Renal cortical epithelial cell (primary cell): ENCODE measurements at places on chromosomes 7 and 10. TPM values are rescaled to one million over a fixed set of nuclear protein-coding genes. Genes with fewer than 3 reads are reported as not detected.

The RNF32 gene
- total RNA-seq, result 1.3 and 2.6 TPM in 2 replicates

- DNase-seq, result peak; percentile 65
Measured at GRCh38 chr7:35185908-35186731, 67.8 kb downstream of the TBX20 start.

DNA sequence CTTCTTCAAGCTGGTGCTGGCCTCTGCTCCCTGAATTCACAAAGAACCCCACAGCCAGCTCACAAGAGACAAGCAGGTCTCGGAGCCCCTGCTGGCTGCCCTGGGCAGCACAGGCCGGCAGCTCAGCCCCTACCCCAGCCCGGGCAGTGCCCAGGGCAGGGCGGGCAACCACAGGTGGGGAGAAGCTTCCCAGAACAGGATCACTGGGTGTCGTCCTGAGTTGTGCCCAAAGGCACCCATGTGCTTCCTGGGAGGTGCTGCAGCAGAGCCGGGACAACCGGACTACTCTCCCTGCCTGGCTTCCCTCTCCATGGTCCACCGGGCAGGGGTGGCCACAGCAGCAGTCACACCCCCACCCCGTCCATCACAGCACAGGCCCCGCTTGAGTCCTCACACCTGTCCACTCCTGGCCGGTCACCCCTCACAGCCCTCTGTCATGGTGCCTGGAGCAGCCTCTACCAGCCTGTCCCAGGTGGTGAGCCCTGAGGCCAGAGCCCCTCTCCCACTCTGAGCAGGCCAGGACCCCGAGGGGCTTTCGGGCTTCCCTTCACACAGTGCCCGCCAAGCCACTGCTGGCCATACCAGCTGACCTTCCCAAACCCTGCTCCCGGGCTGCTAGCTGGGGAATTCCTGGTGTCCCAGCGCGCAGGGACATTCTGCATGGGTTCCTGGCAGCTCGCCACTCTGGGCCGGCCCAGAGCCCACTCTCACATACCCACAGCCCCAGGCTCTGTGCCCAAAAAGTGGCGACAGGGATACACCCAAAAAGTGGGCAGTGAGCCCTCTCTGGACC, 3.1 kb downstream of the RASGEF1A start:
- no peak for DNase-seq

DNA sequence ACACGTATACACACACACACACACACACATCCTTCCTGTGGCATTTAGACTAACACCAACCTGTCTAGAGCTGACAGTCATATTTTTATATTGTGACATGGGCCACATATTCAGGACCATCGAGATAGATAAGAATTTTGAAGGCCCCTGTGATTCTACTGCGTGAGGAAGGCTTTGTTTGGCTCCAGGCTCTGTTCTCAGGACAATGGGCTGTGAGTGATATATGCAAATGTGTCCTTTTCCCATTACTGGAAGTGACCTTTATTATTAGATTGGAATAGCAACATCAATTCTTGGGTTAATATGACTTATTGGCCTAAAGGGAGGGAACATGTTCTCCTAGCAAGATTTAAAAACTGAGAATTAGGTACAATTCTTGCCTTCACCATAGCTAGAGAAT, 156.1 kb downstream of the SPAG6 start:
- DNase-seq, result no peak

The MMD2 gene
- total RNA-seq, result not detected in 2 replicates

DNA sequence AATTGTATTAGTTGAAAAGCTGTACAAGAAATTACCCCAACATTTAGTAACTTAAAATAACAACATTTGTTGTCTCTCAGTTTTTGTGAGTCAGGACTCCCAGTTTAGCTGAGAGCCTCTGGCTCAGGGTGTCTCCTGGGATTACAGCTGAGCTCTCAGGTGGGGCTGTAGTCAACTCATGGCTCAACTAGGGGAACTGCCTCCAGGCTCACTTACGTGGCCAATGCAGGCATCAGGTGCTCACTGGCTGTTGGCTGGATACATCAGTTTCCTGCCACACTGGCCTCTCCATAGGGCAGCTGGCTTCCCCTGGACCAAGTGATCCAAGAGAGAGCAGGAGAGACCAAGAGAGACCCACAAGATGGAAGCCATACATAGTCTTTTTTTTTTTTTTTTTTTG, 17.5 kb downstream of the CCNY start:
- DNase-seq, result no peak

The PCLO gene
- 0.35 and 5.2 TPM in 2 replicates for total RNA-seq

The NYAP1 gene
- 0.20 TPM in 1 of 2 replicates, not detected in the other for total RNA-seq

- no peak for DNase-seq
Measured at GRCh38 chr10:63672491-63672890, 151.3 kb downstream of the REEP3 start.

- DNase-seq, result no peak
Measured at GRCh38 chr7:136654406-136654805, 214.0 kb upstream of the CHRM2 start.

DNA sequence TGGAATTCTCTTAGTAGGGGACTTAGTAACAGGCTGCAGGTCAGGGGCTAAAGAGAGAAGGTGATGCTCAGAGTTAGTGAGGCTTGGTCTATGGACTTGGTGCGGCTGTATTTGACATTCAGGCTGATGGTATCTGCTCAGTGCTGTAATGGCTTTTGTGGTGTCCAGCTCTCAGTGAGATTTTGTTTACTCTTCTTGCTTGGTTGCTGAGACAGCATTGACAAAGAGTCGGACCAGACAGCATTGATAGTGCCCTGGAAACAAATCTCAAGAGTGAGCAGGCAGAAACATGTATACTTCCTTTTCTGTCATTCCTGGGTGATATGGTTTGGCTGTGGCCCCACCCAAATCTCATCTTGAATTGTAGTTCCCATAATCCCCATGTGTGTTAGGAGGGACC, 202.0 kb downstream of the STK31 start:
- no peak for DNase-seq

The C7orf33 gene
- not detected in 2 replicates for total RNA-seq

The AKR1C3 gene
- total RNA-seq, result 69.8 and 71.9 TPM in 2 replicates

The PHKG1 gene
- 0.15 TPM in 1 of 2 replicates, not detected in the other for total RNA-seq

- no peak for DNase-seq
Measured at GRCh38 chr10:69895759-69896158, 94.1 kb downstream of the COL13A1 start.

The ICA1 gene
- total RNA-seq, result 13.7 and 26.6 TPM in 2 replicates

DNA sequence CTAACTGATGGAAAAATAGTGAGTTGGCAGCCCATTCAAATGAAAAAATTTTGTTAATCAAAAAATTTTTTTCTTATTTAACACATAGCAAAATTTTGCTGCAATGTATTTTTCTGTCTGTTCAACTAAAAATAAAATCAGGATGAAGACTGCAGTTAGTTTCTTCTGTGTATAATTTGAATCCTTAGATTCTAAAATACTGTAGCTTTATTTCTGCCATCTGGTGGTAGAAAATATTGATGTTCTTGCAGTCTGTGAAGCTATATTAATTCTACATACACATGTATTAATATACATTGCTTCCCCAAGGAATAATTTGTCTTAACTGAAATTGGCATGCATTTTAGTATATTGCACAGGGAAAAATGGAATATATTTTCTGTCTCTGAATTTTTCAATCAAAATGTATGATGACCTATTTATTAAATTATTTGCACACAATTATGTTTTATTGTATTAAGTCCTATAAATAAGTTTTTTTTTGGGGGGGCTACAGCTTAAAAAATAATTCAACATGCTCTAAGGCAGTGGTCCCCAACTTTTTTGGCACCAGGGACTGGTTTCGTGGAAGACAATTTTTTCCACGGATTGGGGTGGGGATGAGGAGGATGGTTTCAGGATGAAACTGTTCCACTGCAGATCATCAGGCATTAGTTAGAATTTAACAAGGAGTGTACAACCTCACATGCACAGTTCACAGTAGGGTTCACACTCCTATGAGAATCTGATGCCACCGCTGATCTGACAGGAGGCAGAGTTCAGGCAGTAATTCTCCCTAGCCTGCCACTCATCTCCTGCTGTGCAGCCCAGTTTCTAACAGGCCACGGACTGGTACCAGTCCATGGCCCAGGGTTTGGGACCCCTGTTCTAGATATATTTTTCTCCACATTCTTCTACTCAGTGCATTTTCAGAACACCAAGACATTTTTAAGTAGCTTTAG, 119.4 kb downstream of the GNAT3 start:
- peak; percentile 62 for DNase-seq

The RGR gene
- total RNA-seq, result not detected in 2 replicates

DNA sequence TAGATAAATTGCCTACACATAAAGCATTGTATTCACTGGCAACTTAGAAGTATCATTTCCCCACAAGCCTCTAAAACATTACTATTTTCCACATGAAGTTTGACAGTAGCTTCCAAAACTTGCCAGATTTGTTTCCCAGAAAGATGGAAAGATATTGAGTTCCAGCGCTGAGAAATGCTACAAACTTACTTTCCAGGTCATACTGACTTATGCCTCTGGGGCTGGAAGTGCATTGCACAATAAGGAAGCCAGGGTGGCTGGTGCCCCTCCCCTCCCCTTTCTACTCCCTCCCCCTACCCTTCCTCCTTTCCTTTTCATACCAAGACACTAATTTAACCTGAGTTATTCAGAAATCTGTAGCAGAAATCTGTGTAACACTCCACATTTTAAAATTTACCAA, 212.6 kb downstream of the WDR37 start:
- peak; percentile 13 for DNase-seq

The MMP21 gene
- total RNA-seq, result 0.05 TPM in 1 of 2 replicates, not detected in the other

DNA sequence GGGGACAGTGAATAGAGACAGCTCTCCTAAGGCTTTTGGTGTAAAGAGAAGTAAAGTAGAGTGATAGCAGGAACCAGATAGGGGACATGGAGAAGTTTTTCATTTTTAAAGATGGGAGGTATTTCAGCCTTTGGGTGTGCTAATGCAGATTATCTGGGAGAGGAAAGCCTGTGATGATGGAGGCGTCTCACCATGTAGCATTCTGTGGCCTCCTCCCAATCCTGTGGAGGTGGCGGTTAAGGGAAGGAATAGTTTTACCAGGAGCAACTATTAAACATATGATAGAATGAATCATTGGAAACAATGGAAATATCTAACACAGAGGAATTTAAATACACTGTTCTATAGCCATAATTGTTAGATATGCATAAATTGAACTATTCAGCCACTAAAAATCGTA, 101.3 kb downstream of the CNNM2 start:
- DNase-seq, result no peak

The ELAPOR2 gene
- 3.6 and 7.4 TPM in 2 replicates for total RNA-seq

GRCh38 chr7:142468871-142469665, 211.2 kb upstream of the PRSS58 start:
- DNase-seq, result no peak

GRCh38 chr10:122219340-122219739, 51.8 kb upstream of the BTBD16 start:
- DNase-seq, result no peak

The DPY19L1 gene
- 52.3 and 77.7 TPM in 2 replicates for total RNA-seq

The KCNH2 gene
- total RNA-seq, result 1.2 and 2.3 TPM in 2 replicates

The ELMO1 gene
- 0.69 and 1.7 TPM in 2 replicates for total RNA-seq

GRCh38 chr10:5496261-5497250, 2.8 kb downstream of the CALML5 start:
- DNase-seq, result no peak
